Transverse colon (tissue), 4 donors: ENCODE measurements at places on chromosomes 7 and 10.
A peak's percentile ranks its signal among the peaks of the same experiment; 100 is the strongest.

GRCh38 chr7:63900394-63901203 lies 98.0 kb upstream of the ZNF722 start:
- no peak overlapping the region for H3K4me3 ChIP-seq
- DNase-seq = peak; percentile 67
- H3K4me1 ChIP-seq = no peaks in the 10 kb centered on the region
- no peaks in the 10 kb centered on the region for H3K27me3 ChIP-seq
- H3K27ac ChIP-seq = peak overlapping the region; percentile 21
- no peaks in the 10 kb centered on the region for H3K36me3 ChIP-seq

- no peaks in the 10 kb centered on the region for H3K27me3 ChIP-seq
- H3K27ac ChIP-seq = no peak overlapping the region
- H3K36me3 ChIP-seq = no peaks in the 10 kb centered on the region
- H3K4me3 ChIP-seq = no peak overlapping the region
Observed at GRCh38 chr10:33032654-33033151, 74.7 kb upstream of the ITGB1 start.

GRCh38 chr7:36155811-36156361 lies 2.8 kb downstream of the EEPD1 start:
- H3K4me3 ChIP-seq = no peak overlapping the region
- no peaks in the 10 kb centered on the region for H3K27me3 ChIP-seq
- H3K27ac ChIP-seq = no peak overlapping the region
- peak; percentile 47 for DNase-seq

GRCh38 chr7:78489476-78490240 lies 691.1 kb downstream of the PHTF2 start:
- H3K27me3 ChIP-seq = no peaks in the 10 kb centered on the region
- H3K36me3 ChIP-seq = no peaks in the 10 kb centered on the region
- H3K4me3 ChIP-seq = no peak overlapping the region
- H3K27ac ChIP-seq = no peak overlapping the region
- H3K4me1 ChIP-seq = peaks cover 3% of the 10 kb centered on the region

DNA sequence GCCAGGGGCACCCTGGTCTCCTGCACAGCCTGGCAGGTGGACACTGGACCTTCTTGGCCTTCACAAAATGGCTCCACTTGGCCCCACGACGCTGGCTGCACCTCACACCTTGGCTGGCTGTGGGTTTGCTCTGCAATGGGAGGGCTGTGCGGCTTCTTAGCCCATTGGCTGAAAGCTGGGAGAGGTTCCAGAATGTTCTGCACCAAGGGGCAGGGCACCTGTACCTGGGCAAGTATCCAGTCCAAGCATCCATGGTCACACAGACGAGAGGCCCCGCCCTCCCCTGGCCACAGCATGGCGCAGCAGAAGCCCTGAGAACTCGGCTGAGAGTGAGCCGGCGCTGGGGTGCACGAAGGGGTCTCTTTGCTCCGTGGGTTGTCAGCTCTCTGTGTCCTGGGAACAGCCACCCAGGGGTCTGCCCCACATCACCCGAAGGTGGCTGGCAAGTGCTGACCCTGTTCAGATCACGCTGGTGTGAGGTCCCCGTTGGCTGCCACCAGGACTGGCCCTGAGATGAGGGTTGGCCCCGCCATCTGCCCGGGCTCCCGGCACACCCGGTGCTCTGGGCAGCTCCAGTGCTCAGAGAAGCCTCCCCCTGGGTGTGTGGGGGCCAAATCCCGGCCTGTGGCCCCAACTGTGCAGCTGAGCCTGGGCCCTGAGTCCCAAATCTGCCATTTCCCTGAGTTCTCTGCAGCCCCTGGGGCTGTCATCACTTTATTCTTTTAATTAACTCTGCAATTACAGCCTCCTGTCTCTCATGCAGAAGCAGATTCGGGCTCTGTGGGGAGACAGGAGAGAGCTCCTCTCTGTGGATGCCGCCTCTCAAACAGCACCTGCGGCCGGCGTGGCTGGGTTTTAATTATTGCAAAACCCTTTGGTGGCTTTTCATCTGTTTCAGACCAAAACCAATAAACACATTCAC lies 19.4 kb upstream of the ADGRA1 start:
- no peak for DNase-seq
- H3K27ac ChIP-seq = no peak overlapping the region
- no peak overlapping the region for H3K4me3 ChIP-seq
- no peaks in the 10 kb centered on the region for H3K4me1 ChIP-seq
- H3K27me3 ChIP-seq = peaks cover 5% of the 10 kb centered on the region
- no peaks in the 10 kb centered on the region for H3K36me3 ChIP-seq

DNA sequence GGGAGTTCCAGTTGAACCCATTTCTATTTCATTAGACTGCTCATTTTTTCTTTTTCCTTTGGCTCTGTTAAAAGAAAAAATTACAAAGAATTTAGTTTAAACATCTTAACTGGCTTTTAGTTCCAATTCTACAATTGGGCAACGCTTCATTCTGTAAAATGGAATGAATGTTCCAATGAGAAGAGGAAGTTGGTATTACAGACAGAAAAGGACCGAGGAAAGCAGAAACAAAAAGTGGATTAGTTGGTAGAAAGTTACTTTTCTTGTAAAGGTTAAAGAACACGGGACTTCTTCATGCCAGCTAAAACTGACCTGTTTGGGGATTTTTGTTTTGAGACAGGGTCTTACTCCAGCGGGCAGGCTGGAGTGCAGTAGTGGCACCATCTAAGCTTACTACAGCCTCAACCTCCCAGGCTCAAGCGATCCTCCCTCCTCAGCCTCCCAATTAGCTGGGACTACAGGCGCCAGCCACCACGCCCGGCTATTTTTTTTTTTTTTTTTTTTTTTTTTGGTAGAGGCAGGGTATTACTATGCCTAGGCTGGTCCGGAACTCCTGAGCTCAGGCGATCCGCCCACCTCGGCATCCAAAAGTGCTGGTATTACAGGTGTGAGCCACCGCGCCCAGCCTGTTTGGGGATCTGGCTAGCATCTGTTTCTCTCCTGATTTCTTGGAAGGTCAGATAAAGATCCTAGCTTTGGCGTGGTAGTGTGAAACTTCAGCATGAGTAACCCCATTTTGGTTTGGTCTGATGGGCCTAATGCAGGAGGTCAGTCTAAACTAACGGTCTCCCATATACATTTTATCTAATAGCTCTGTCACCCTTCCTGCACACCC lies 1.3 kb upstream of the VDAC2 start:
- H3K4me3 ChIP-seq = peak overlapping the region; percentile 96
- H3K4me1 ChIP-seq = peaks cover 22% of the 10 kb centered on the region
- no peaks in the 10 kb centered on the region for H3K27me3 ChIP-seq
- peak; percentile 22 for DNase-seq

- H3K27ac ChIP-seq = no peak overlapping the region
- no peak overlapping the region for H3K4me3 ChIP-seq
- no peaks in the 10 kb centered on the region for H3K27me3 ChIP-seq
- H3K36me3 ChIP-seq = no peaks in the 10 kb centered on the region
- no peak for DNase-seq
- no peaks in the 10 kb centered on the region for H3K4me1 ChIP-seq
Observed at GRCh38 chr7:137388916-137389315, 45.4 kb upstream of the PTN start.

DNA sequence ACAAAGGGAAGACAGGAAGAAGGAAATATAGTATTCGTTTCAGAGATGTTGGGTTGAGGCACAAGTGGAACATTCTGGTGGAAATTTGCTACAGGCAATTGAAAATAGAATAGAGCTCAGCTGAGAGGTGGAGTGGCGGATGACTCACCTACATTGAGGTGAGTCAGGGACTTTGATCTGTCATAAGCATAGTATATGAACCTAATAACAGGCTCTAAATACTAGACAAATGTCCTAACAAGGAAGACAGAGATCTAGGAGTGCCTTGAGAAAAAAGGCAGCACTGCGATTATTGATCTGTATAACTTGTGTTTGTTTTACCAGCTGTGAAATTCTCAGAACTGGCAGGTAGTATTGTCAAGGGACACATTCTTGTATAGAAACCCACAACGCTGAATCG lies 907 bp upstream of the IFRD1 start:
- no peak overlapping the region for H3K4me3 ChIP-seq
- peaks cover 39% of the 10 kb centered on the region for H3K4me1 ChIP-seq

DNA sequence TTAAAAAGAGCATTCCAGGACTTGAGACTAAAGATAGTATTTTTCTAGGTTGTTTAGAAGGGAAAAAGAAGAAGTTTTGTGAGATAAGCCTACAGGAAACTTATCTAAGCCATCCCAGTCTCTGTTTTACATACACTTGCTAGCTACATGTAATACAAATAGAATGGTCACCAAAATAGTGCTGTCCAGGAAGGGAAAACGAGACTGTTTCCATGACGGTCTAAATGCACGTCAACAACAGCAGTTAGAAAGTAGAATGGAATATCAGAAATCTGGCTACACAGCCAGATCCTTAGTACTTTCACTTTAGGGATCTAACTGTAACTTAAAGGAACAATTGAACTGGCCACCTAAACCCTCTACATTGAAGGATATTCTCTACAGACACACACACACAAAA lies 117.6 kb downstream of the TSPAN12 start:
- H3K4me3 ChIP-seq = no peak overlapping the region
- H3K27ac ChIP-seq = no peak overlapping the region
- H3K36me3 ChIP-seq = no peaks in the 10 kb centered on the region
- no peaks in the 10 kb centered on the region for H3K4me1 ChIP-seq
- no peaks in the 10 kb centered on the region for H3K27me3 ChIP-seq
- no peak for DNase-seq

GRCh38 chr7:55140221-55140940 lies 121.6 kb downstream of the EGFR start:
- H3K4me3 ChIP-seq = no peak overlapping the region
- H3K36me3 ChIP-seq = no peaks in the 10 kb centered on the region
- H3K4me1 ChIP-seq = no peaks in the 10 kb centered on the region
- H3K27ac ChIP-seq = peak overlapping the region; percentile 12

DNA sequence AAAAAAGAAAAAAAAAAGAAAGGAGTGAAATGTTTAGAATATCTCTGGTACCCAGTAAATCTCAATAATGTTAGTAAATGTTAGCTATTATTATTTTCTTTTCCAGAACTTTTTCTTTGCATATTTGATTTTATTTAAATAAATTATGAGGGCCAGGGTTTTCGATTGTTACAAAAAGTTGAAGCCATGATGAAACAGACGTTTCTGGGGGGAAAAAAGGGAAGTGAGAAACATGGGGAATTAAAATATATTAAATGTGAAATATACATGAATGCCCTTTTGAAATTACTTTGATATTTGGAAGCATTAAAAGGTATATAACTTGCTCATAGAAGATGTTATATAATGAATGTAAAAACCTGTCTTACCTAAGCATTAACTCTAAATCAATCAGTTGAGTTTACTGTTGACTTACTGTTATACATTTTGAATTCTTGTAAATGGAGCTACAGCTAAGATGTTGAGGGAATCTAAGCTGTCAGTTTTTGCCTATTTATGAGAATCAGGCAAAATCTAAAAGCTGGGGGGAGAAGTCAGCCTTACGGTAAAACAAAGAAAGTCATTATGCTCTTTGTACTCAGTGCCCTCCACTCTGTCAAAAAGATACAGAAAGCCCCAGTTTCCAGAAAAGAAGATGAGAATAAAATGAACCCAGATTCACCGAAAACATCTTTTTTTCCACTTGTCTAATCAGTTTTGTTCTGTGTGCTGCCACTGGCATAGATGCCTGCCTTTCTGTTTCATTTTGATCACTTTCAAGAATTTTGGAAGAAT lies 30.0 kb upstream of the KDM7A start:
- no peak overlapping the region for H3K27ac ChIP-seq
- DNase-seq = no peak
- no peaks in the 10 kb centered on the region for H3K27me3 ChIP-seq
- H3K4me1 ChIP-seq = peaks cover under 1% of the 10 kb centered on the region

DNA sequence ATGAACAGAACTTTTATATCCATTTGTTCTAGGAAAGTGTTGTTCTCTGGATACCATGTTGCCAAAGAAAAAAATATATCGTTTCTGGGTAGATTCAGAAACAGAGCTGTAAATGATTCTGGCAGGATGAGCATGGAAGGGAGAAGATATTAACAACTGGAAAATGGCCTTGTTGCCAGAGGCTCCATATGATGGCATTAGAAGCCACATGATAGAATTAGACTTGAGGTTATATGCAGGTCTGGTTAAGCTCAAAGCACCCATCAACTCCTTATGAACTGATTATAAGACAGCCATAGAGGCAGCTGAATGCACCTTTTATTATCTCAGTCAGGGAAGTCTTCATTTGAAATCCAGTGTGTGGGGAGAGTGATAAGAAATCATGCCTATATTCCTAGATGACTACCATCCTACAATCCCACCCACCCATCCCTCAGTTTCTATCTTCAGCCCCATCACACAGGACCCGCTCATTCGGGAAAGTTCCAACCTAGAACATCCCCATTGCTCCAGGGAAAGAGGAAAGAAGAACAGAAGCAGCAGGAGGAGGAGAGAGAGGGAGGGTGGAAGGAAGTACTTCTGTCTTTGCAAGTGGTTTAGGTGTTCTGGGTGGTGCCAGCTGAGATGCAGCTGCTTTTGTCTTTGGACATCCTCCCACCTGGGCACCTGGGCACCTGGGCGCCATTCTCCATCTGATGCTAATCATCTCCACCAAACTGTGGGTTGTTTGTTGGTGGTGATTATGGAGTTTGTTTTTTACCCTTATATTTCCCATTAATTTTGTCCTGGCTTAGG lies 25.5 kb upstream of the TRIL start:
- no peak for DNase-seq
- H3K27me3 ChIP-seq = no peaks in the 10 kb centered on the region
- H3K36me3 ChIP-seq = no peaks in the 10 kb centered on the region
- no peak overlapping the region for H3K27ac ChIP-seq
- H3K4me1 ChIP-seq = peaks cover 4% of the 10 kb centered on the region

GRCh38 chr10:59068581-59069191 lies 107.8 kb upstream of the PHYHIPL start:
- H3K4me1 ChIP-seq = no peaks in the 10 kb centered on the region
- no peaks in the 10 kb centered on the region for H3K36me3 ChIP-seq
- DNase-seq = no peak
- H3K4me3 ChIP-seq = no peak overlapping the region
- H3K27me3 ChIP-seq = no peaks in the 10 kb centered on the region

DNA sequence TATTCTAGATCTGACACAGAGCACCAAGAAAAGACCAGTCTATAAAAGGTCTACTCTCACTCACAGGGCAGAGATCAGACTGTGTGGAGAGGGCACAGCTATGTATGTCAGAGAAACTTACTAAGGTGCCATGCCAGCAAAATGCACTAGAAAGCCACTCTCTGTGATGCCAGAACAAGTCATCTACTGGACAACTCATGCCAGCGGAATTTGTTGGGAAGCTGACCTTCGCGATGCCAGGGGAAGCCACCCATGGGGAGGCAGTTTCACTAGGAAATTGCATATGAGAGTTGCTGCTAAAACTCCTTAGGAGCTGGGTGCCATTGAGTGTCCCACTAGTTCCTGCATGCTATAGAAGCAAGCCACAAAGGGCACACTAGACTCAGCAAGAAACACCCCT lies 58.5 kb downstream of the MICU1 start:
- H3K4me1 ChIP-seq = no peaks in the 10 kb centered on the region
- no peak overlapping the region for H3K4me3 ChIP-seq

- H3K27ac ChIP-seq = no peak overlapping the region
- H3K36me3 ChIP-seq = no peaks in the 10 kb centered on the region
- H3K27me3 ChIP-seq = no peaks in the 10 kb centered on the region
- H3K4me3 ChIP-seq = no peak overlapping the region
- no peaks in the 10 kb centered on the region for H3K4me1 ChIP-seq
Observed at GRCh38 chr7:81857385-81857784, 87.5 kb upstream of the HGF start.

GRCh38 chr7:92732316-92733036 lies 103.9 kb downstream of the CDK6 start:
- no peak overlapping the region for H3K4me3 ChIP-seq
- no peaks in the 10 kb centered on the region for H3K36me3 ChIP-seq
- H3K27ac ChIP-seq = no peak overlapping the region
- peaks cover 6% of the 10 kb centered on the region for H3K4me1 ChIP-seq
